Naive B cell (primary cell): ENCODE measurements at places on chromosomes 3 and 15. TPM values are rescaled to one million over a fixed set of nuclear protein-coding genes. Genes with fewer than 3 reads are reported as not detected.

- no peak for DNase-seq
Observed at GRCh38 chr15:73948982-73949381, 22.7 kb downstream of the LOXL1 start.

The ROPN1 gene
- polyA plus RNA-seq = not detected

DNA sequence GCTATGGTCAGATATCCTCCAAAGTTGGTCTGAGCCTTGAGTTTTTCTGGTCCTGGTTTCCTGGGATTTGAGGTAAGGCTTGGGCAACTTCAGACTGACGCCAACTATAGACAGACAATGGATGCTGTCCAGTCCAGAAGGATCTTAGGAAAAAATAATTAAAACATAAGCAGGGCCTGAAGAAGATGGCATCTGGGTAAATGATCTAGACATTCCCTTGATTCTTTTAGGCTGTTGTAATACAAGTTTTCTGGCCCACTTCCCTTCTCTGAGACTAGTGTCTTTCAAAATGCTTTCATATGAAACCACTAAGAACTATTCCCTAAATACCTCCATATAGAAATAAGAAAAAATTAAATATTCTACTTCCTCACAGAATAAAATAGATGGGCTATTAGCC is 47.7 kb upstream of the PLXND1 start:
- DNase-seq = no peak

DNA sequence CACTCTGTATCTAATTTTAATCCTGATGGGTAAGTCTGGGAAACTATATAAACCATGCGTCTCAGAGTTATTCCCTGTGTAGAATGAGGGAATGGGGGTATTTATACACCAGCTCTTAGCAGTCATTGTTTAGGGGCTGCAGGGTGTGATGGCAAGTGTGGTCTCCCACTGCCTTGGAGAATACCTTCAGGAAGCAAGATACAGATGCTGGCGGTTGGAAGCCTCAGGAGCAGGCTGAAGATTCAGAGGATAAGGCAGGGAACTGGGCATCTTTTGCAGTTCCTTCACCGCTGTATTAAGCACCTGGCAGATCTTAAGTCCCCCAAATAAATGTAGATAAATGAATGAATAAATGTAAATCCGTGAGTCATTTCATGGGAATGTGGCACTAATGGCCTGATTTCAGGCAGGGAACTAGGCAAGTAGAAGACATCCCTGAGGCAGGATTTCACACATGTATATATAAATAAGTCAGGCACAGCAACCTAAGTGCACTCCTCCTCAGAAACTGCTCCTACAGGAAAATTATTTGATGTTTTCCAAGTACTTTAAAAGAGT is 209.2 kb upstream of the GADL1 start:
- DNase-seq = no peak

DNA sequence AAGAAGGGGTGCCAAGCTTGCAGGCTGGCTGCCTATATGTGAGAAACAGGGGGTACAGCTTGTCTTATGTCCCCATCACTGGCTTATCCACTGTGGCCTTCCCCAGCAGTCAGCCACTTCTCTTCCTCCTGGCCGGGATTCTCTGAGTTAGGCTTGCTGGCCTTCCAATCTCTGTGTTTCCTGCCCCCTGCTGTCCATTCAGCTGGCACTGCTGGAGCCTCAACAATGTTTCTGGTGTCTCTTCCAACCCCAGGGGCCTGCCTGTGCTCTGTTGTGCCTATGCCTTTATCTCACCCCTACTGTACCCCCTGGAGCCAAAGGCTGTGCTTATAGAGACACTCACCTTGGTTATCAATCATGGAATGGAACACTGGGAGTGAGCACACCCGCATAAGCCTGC is 36.5 kb downstream of the ANAPC13 start:
- DNase-seq = no peak

DNA sequence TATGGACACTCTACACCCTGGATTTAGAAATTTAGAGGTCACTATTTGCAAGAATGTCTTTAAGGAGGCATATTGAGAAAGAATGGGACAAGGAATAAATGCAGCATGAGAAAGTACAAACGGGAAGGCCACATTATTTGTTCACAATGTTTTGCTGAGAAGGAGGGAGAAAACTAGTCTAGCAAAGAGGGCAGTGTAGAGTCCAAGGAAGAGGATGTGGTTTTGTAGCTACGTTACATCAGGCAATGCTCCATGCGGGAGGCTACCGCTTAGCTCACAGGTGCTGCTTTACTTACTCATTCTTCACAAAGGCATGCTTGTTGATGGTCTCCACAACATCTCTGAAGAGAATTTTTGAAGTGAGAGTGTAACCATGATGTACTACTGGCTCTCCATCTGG is 191.1 kb downstream of the PLCH1 start:
- no peak for DNase-seq
